ENCODE measurements at places on chromosomes 2 and 18. TPM values are rescaled to one million over a fixed set of nuclear protein-coding genes. Genes with fewer than 3 reads are reported as not detected.

The OSBPL1A gene
- 68.4 TPM for total RNA-seq

The LRRTM1 gene
- not detected for total RNA-seq

DNA sequence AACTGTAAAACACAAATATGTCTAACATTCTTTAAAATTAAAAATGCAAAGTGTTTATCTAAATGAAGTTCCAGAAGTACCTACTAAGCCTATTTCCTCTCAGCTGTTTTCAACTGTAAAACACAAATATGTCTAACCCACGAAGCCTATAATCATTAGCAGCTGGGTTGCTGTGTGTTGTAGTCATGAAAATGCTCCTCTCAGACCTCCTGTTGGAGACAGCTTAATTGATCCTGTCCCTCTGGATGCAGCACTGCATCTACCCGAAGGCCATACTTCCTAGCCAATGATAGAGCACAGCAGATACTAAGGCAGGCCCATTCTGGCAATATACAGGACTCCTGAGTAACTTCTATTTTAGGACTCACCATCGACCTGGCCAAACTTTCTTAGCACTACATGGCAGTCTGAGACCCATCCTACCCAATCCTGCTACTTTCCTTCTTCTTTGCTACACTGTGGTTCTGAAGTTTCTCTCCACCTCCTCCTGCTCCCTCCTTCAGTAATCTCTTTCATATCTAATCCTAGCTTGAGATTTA is 92.5 kb upstream of the RBBP8 start:
- no peaks in the 10 kb centered on the region for H3K36me3 ChIP-seq
- H3K4me3 ChIP-seq, result no peak overlapping the region
- no peaks in the 10 kb centered on the region for H3K27me3 ChIP-seq
- DNase-seq, result no peak
- H3K4me1 ChIP-seq, result no peaks in the 10 kb centered on the region
- H3K27ac ChIP-seq, result no peak overlapping the region

GRCh38 chr18:10374636-10375293 is 79.7 kb upstream of the APCDD1 start:
- H3K27me3 ChIP-seq, result no peaks in the 10 kb centered on the region
- H3K4me1 ChIP-seq, result no peaks in the 10 kb centered on the region
- no peak overlapping the region for H3K27ac ChIP-seq
- no peak overlapping the region for H3K4me3 ChIP-seq
- no peak for DNase-seq

DNA sequence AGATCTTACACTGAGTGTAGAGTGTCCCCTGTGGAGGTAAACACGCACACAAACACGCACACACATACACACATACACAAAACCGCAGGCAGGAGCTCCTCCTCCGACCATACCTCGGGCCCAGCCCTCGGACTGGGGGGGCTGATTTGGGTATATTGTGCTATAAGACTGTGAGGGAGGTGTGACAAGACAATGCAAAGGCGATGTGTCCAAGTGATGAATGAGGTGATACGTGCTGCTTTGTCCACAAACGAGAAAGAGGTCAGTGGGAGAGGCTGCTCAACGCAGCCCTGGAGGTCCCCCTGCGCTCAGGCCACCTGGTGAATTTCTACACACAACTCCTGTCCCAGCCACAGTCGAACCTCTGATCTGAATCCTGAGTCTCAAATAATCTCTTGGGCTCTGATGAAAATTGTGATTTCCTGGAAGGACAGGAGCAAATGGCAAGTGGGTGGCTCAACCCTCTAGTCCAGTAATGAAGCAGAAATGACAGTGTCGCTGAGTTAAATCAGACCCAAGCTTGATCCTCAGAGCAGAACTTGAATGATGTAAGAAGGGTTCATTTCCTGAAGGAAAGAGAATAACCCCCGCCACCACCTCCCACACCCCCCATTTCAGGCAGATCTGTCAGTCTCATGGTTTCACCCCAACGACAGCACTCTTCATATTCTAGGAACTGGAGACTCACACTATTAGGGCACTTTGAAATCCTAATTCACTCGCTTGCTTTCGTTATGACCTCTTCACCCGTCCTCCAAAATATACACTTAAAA is 48.9 kb upstream of the ASXL2 start:
- no peaks in the 10 kb centered on the region for H3K36me3 ChIP-seq
- H3K27ac ChIP-seq, result no peak overlapping the region
- H3K4me3 ChIP-seq, result no peak overlapping the region
- no peak for DNase-seq

Data from uterus (tissue), 4 donors.